T1000 (cell line): ENCODE measurements at places on chromosomes 2 and 18.

- no peak for DNase-seq
Measured at GRCh38 chr2:190023860-190024259, 38.7 kb downstream of the MSTN start.

GRCh38 chr2:232886176-232886575 is 16.1 kb downstream of the SNORC start:
- no peak for DNase-seq

DNA sequence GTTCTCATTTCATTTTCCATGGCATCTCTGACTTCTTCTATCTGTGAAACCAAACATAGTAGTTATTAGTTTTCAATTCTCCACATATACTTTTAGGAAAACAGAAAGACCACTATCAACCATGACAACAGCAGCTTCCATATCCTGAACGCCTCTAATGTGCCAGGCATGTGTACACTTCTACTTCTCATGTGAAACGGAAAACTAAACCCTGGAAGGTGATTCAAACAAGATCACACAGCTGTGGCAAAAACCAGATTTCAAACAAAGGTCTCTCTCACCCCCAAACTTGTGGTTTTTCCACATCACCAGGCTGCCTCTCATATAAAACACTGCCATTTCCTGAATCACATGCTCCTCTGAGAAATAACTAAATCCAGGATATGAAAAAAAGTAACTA is 41.8 kb downstream of the PTCD3 start:
- DNase-seq, result no peak

DNA sequence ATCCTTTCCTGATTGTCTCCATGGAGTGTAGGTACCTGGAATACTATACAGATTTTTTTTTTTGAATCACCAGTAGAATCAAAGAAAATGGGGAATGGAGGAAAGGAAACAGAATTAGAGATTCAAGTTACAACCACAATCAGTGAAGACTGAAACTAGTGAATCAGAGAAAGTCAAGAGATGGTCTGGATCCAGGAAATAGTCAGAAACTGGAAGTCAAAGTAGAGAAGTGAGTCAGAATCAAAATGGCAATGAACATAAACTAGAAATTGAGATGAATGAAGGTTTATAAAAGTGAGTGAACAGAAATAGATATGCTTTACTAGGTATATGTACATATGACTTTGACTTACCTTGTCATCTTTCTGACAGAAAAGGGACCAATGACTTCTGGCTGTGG is 579.0 kb downstream of the PLCL1 start:
- no peak for DNase-seq

DNA sequence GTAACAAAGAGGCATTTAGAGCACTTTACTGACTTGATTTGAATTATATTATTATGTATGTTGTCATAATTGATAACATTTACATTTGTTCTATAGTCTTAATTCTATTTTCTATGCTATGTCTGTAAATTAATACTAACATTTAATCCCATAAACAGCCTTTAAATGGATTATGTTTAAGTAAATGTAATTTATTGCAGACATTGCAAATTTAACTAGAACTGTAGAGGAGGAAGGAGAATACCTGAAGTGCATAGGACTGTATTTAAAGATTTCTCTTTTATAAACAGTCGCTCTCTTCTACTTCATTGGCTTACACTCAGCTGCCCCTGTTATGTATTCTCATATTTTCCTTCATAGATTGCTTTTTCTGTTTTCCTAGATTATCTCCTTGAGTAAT is 92.4 kb downstream of the SPAG16 start:
- DNase-seq, result no peak

- DNase-seq, result no peak
Measured at GRCh38 chr2:145091967-145092366, 572.0 kb upstream of the ZEB2 start.

DNA sequence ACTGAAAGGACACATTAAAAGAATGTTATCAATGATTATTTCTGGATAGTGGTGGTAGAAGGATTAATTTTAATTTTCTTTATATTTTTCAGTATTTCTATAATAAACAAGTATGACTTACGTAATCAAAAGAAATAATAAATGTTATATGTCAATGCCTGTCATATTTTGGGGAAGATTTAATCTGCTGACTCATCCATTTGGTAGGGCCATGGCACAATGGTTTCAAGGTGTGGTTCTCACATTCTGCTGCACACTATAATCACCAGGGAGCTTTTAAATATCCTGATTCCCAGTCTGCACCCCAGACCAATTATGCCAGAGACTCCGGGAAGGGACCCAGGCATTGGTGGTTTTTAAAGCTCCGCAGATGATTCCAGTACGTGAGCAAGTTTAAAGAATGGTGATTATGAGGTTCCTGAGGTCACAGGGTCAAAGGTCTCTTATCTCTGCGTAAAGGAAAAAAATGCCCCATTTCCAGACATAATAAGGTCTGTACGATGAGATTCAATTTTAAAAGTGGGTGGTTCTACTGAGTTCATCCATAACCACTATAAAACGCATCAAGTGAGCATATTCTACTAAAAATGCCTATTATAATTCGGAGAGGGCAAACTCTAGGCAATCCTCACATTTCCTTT is 27.2 kb downstream of the WIPF1 start:
- no peak for DNase-seq

DNA sequence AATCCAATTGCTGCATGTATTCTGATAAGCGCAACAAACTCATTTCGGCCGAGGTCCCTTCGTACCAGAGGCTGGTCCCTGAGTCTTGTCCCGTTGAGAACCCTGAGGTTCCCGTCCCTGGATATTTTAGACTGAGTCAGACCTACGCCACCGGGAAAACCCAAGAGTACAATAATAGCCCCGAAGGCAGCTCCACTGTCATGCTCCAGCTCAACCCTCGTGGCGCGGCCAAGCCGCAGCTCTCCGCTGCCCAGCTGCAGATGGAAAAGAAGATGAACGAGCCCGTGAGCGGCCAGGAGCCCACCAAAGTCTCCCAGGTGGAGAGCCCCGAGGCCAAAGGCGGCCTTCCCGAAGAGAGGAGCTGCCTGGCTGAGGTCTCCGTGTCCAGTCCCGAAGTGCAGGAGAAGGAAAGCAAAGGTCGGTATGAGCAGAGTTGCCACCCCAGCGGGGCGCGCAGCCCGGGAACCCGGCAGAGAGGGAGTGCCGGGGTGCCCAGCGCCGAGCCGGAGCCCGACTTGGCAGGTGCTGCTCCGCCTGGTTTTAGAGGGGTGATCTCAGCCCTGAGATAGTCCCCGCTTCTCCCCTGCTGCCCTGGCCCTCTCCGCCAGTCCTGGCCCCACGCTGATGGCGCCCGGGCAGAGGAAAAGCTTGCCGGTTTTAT is 714 bp downstream of the HOXD10 start:
- DNase-seq, result no peak

DNA sequence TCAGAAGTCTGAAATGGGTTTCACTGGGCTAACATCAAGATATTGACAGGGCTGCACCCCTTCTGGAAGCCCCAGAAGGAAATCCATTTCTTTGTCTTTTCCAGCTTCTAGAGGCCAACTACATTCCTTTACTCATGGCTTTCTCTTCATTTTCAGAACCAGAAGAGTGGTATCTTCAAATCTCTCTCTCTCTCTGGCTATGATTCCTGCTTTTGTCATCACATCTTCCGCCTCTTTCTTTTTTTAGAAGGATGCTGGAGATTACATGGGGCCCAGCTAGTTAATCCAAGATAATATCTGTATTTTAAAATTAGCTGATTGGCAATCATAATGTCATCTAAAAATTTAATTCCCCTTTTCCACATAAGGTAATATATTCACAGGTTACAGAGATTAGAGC is 23.8 kb downstream of the COL5A2 start:
- DNase-seq, result no peak

DNA sequence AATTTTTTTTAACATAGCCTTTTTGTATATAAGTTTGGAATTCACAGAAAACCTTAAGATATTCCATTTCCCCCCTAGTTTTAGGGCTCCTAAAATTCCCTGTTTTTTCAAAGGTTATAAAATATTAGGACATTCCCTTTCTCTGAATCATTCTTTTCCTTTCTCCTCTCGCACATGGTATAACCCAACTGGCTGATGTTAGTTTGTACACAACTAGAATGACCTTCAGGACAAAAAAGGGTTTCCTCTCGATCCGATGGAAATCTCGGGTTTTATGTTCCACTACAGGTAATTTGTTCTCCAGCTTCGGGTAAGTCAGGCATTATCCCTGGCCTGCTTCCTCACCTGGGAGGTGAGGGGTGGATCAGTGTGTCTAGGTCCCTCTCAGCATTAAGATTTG is 215.1 kb downstream of the LDLRAD4 start:
- DNase-seq, result no peak

DNA sequence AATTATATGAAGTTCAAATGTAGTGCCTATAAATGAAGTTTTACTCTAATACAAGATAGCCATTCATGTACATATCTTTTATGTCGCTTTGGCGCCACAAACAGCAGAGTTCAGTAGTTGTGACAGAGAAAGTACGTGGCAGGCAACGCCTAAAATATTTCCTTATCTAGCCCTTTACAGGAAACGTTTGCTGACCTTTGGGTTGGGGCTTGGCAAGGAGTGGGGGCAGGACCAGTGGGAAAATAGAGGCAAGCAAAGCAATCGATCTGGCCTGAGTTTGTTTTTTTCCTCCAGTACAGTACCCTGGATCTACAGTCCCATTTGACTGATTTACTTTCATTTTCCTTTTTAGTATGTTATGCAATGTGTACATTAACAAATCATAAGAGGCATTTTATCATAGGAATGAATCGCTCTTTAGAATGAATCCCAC is 13.1 kb downstream of the CCDC68 start:
- DNase-seq, result no peak

GRCh38 chr2:118062048-118062447 is 26.2 kb upstream of the INSIG2 start:
- DNase-seq, result no peak

- DNase-seq, result no peak
Measured at GRCh38 chr18:43805646-43806194, 528.4 kb upstream of the SYT4 start.

GRCh38 chr2:162768656-162769055 is 69.9 kb downstream of the KCNH7 start:
- no peak for DNase-seq

DNA sequence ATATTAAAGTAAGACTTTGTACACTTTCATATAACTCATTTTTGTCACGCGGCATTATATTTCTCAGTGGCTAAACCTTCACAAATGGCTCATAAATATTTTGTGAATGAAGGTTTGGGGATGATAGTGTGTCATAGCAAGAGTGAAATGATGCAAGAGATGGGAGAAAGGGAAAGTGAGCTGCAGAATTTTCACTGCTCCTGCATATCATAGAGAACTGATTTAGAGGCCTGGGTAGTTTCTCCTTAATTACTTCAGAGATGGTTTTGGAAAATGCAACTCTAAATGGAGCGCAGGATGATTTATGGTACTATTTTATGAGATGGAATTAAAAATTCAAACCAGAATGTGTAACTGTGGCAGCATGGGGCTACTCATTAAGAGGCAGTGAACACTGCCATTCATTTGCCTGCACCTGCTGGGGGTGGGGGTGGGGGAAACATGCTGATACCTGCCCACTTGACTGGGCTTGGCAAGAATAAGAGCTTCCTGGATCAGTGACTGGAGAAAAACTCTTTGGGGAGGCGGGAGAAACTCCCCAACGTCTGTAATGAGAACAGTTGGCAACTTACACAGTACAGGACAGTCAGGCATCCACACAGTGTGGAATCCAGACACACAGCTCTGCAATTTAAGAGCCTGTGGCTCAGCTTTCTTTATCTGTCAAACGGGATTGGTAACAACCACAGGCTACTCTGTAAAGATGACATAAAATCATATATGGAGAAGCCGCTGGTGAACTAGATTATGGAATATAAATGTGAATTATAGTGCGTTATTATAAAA is 941.9 kb downstream of the SLC4A3 start:
- no peak for DNase-seq

- no peak for DNase-seq
Measured at GRCh38 chr2:219901155-219901554, 273.7 kb downstream of the SLC4A3 start.

DNA sequence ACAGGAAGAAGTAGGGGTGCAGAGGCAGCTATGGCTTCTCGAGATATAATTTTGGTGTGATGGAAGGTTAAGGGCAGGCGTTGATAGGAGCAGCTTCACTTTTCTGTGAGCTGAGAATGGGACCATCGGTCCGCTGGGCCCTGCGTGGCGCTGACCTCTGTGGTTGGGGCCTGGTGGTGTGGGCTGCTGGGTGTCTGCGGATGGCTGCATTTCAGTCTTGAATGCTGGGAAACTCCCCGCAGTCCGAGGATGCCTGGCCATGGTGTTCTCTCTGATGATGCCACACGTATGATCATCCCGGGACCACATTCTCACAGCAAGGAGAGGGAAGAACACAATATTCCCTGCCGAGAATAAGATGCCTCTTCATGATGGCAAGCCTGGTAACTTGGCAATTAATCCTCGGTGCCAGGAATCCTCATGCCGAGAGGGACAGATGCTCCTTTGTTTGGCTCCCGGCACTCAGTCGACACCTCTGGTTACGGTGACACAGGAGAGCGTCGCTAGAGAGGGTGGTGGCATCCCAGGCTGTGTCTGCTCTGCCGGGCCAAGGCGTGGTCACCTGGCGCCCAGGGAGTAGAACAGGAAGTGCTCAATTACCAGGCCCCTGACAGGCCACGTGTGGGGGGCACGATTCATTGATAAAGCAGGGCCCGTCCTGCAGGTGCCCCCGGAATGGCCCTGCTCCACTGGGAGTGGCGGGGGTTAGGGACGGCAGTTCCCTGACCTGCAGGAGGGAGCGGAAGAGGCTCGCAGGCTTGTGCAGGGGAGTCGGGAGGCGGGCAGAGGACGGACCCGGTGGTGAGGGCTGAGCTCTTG is 119.4 kb upstream of the CTDP1 start:
- DNase-seq, result no peak

DNA sequence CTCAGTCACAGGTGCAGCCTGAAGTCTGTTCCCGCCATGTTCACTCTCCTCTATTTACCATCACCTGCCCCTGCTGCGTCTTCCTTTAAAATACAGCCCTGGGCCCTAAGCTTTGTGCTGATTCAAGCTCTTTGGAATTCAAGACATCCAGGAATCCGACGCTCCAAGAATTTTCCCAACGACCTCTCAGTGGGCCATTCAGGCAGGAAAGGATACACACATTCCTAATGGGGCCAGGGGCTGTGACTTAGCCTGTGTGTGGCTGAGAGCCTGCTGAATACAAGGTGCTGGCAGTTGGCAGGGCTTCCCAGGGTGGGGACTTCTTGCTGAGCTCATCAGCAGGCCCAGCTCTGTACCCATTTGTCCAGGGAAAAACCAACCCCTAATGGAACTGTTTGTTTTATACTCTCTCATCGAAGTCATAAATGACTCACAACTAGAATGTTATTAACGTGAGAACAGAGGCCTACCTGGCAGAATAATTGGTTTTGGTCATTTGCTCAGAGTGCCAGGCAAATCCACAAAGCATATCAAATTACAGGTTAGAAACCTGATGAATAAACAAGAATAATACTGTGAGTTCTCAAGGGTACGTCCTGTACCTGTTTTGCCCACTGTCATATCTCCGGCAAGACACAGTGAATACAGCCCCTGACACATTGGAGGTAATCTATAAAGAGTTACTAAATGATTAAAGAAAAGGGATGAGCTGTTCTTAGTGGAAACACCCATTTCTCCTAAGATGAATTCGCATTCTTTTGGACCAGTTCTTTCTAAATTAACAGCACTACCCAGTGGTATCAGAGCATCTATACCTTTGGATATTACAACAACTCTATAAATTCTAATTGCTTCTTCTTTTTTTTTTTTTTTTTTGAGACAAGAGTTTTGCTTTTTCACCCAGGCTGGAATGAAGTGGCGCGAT is 12.6 kb upstream of the KCMF1 start:
- peak; percentile 78 for DNase-seq
